Stimulated activated CD8-positive, alpha-beta memory T cell treated with anti-CD3 and anti-CD28 coated beads, Interleukin-15, amount 100 ng/mL, for 4 hours (primary cell): ENCODE measurements at places on chromosomes 3 and 15.

DNA sequence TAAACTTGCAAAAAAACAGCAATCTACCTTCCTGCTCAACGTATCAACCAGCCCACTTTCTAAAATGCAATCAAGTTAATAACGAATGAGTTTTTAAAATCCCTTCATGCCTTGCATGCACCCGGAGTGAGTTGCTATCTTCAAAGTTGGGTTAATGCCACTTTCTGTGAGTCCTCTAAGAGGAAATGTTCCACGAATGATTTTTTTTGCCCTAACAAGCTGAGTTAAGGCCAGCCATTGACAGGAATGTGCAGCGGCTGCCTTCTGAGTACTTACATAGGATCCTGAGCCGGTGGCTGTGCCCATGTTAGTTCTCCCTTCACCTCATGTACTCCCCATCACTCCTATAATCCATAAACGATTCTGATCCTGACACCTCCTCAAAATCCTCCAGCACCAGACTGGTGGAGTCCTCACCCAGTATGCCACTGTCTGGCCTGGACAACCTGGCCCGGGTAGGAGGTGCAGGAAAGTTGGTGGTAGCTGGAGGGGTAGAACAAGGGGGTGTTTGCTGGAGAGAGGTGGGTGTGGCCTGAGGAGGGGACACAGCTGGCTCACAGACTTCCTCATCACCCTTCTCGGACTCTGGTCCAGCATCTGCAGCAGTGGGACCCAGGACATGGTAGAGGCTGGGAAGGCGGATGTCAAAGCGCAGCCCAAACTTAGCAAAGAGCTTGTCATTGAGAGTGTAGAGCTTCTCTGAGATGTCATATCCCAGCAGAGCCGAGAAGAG is 12.4 kb downstream of the POPDC2 start:
- no peak for DNase-seq

GRCh38 chr3:175336406-175337133 is 477.4 kb downstream of the NAALADL2 start:
- DNase-seq, result no peak

- DNase-seq, result no peak
Observed at GRCh38 chr3:123090728-123091531, 24.1 kb downstream of the PDIA5 start.

DNA sequence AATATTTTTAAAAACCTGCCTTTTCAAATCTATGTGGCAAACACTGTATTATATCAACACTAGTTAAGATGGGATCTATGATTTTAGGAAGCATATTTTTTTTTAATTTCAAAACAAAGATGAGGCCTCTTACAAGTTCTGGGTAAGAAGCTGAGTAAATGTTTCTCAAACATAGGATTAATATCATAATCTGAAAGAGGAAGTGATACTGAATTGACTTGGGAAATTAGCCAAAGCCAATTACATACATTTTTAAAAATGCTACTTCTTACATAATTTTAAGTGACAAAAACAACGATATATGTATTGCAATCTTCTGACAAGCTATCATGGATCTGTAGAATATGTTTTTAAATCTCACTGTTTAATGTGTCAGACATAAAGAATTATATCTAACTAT is 135.1 kb upstream of the UBP1 start:
- no peak for DNase-seq

GRCh38 chr15:75836959-75837334 is 6.3 kb upstream of the UBE2Q2 start:
- no peak for DNase-seq

DNA sequence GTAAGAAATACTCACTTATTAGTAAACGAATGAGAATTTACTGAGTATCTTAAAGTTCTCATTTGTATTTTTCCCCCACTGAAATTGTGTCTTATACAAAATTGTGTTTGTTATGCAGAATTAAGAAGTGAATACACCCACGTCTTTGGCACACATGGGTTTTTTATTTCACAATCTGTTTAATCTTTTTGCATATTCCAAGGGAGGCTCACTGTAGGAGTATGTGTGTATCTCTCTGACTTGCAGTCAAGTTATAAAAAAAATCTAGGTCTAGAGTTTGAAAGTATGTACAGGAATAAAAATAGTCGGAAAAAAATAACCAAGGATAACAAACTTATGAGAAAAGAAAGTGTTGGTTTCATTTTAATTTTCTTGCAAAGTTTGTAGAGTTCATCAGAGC is 255.2 kb downstream of the PDCD6IP start:
- DNase-seq, result no peak

DNA sequence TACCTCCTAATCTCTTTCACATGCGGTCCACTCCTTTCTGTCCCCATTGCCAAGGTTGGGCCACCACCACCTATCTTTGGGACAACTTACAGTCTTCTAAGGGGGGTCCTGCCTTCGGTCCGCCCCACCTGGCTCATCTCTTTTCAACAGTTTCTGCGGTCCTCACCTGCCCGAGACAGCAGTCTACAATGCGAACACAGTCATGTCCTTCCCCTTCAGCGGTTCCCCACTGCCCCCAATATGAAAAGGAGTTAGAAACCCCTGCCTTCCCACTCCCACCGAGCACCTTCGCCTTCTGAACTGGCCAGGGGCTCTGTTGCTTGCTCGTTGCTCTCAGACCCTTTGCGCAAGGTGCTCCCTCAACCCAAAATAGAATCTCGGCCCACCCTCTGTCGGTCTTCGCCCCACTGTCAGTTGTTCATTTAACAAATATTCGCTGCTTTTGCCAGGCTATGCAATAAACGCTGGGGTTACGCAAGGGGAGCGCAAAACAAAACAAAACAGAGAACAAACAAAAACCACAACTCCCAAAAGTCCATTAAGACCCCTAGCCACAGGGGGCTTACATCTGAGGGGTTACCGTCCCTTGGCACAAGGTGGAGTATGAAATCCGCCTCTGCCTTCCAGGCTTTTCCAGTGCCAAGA is 611 bp upstream of the FANCI start:
- no peak for DNase-seq

DNA sequence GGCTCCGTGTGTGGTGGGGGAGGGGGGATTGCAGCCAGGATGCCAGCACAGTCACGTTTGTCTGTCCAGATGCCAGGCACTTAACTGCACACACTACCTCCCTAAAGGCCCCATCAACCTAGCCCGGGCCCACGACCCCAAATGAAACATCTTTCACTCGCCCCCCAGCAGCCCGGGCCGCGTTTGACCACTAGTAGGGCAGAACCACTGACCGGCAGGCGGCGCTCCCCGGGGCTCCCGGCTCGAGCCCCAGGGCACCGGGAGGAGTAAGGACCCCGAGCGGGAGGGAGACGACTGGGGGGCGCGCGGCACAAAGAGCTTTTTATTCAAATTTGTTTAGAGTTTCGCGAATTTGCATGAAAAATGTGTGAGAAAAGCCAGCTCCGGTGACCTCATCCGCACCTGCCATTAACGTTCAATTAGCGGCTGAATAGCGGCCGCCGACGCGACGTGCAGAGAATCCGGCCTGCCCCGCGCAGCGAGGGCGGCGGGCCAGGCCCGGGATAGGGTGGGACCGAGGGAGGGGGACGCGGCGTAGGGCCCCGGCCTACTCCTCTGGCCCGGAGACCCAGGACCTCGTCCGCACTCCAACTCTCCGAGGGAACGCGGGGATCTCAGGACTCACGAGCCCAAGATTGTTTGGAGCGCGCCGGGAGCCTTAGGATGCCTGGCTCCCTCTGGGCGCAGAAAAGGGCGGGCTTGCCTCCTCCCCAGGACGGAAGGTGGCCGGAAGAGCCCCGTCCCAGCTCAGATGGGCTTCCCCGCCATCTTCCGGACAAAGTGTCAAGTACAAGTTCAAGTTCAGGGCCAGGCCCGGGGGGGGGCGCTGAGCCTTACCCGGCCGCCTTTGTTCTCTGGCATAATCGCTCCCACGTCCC is 64.9 kb upstream of the POLG start:
- DNase-seq, result no peak

DNA sequence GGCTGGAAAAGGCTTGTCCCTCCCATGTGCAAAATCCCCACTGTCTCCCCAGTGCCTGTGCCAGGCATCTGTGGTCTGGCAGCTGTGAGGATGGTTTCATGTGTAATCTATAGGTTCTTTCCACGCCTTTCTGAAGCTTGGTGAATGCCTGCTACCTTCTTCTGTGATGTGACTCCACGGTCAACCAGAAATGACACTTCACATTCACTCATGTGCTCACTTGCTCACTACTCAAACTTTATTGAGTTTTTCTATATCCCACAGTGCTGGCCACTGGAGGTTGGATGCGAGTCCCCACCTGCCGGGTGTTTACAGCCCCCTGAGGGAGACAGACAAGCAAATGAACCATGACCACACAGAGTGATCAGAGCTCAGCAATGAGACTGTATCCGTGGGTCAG is 27.9 kb upstream of the TLE3 start:
- no peak for DNase-seq

DNA sequence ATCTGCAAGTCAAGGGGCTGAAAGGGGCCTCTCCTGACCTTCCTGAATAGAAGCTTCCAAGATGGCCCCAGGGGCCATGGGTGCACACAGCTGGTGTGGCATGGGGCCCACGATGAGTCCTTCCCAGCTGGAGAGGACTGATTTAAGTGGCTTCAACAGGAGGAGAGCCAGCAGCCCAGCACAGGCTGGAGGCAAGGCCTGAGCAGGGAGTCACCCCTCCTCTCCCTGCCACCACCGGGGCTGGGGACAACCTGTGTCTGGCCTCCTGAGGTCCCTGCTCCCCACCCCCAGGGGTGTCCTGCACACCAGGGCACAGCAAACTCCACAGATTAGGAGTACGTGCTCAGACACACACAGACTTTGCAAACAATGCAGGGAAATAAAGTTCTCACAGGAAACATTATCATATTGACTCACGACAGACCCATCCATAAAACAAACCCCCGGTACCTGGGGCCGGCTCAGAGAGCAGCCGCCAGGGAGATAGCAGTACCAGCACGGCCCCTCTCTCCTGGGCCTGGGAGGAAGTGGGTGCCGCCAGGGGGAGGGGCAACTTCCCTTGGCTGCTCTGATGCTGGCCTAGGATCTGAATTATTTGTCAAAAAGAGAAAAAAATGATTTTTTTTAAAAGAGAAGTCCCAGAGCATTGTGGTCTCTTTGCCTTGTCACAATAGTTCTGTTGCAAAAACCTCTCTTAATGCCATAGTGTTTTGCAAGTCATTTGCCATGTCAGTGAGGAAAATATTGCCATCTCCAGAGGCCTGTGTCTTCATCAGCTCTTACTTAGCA is 21.9 kb upstream of the TSEN2 start:
- DNase-seq, result no peak

GRCh38 chr3:184741259-184741556 is 29.3 kb upstream of the MAGEF1 start:
- no peak for DNase-seq

DNA sequence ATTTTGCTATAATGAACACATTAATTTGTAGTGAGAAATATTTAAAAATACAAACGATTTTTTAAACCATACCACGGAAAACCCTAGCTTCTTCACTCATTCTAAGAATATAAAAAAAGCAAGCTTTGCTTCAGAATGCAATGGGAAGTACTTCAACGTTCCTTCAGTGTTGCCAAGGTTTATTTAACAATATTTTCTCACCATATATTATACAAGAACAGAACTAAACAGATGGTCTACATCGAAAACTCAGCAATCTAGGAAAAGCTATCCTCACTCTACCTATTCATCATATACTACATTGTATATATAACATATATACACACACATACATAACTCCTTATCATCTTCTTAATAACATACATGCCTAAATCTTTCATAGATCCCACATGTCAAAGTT is 1047.4 kb downstream of the IGSF11 start:
- DNase-seq, result no peak

GRCh38 chr3:28844298-28845005 is 436.4 kb upstream of the RBMS3 start:
- no peak for DNase-seq

DNA sequence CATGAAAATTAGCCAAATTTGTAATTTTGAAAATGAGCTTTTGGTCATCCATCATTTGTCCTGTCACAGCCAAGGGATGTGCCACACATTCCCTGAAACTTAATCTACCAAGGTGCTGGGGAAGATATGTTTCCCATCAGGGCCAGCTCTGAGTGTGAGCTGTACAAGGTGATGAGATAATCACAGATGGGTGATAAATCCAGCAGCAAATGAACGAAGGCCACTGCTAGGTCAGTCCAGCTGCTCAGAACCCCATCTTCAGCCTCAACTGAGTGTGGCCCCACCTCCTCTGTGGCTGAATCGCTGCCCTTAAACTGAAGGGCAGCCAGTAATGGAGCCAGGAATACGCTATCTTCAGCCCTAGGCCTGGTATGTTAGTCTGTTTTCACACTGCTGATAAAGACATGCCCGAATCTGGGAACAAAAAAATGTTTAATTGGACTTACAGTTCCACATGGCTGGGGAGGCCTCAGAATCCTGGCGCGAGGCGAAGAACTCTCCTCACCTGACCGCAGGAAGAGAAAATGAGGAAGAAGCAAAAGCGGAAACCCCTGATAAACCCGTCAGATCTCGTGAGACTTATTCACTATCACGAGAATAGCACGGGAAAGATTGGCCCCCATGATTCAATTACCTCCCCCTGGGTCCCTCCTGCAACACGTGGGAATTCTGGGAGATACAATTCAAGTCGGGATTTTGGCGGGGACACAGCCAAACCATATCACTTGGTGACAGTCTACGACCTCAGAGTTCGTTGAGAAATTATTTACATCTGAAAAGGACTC is 553.0 kb downstream of the NTRK3 start:
- DNase-seq, result no peak

DNA sequence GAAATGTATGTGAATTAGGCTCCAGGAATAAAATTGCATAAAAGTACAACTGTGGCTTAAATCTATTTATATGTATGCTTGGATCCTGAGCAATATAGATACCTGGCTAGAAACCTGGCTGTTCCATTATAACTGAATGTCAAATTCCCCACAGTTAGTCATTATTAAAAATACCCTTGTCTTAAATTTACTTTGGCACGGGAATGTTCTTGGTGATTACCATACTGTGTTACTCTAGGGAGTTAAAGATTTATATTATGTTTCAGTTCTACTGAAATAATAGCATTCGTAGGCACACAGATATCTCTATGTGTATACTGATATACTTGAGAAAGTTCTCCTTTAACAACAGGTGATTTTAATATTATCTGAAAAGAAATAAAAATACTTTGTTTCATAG is 394.1 kb downstream of the PTPRG start:
- DNase-seq, result no peak

GRCh38 chr3:128339491-128340012 is 127.1 kb downstream of the DNAJB8 start:
- no peak for DNase-seq

- no peak for DNase-seq
Observed at GRCh38 chr3:12369598-12369997, 80.7 kb downstream of the PPARG start.

DNA sequence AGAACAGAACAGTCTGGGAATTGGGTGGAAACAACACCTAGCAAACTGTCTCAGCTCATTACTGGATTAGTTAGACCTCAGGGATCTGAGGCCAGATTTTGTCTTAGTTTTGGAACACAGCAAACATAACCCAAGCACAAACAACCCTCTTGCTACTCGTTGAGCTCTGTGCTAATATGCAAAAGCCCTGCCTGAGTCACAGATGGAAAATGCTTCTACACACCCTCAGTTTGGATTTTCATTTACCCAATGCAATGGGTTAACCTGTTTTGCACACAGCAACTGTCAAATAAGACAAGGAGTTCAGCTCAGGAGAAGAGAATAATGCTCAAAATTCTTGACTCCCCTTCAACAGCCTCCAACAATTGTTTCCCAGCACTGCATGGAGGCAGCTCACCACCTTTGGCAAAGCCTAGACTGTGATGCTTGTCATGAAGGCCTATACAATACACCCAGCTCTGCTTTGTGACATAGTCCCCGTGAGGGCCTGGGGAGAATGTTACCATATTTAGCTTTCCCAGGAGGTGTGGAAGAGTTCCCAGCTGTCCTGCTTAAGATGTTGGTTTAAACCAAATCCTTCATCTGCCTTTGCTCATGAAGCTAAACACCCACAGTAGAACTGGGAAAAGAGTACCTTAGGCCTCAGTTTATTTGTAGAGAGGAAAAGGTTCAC is 68.9 kb upstream of the MNS1 start:
- DNase-seq, result no peak
